ENCODE measurements at places on chromosomes 5 and 9.
A peak's percentile ranks its signal among the peaks of the same experiment; 100 is the strongest.

DNA sequence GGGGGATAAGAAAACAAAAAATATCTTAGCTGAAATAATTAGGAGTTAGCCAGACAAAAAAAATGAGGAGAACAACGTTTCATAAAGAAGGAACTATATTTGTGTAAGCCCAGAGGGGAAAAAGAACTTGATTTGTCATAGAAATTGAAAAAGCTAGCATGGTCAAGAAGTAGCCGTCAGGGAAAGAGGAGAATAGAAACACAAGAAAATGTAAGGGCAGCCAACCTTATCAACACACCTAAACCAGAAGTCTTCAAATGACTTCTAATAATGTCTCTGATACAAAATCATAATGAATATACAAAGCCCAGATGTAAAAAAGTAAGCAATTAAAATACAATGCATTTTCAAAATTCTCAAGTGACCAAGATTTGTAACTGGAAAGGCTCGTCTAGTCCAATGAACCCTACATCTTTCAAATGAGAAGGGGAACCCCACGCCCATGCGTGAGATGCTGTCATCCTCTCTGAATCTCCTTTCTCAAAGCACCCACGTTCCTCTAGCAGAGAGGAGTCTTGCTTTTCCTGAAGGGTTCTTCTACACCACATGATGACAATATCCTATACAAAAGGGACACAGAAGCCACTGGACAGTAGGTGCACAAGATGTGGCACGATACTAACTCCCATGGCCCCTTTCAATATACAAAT is 103.7 kb downstream of the ARL15 start:
- no peaks in the 10 kb centered on the region for H3K27me3 ChIP-seq
- no peaks in the 10 kb centered on the region for H3K4me1 ChIP-seq
- no peak overlapping the region for H3K27ac ChIP-seq

- no peaks in the 10 kb centered on the region for H3K27me3 ChIP-seq
- no peaks in the 10 kb centered on the region for H3K4me1 ChIP-seq
- no peak overlapping the region for H3K4me3 ChIP-seq
- no peak for DNase-seq
Measured at GRCh38 chr9:129402371-129402739, 218.5 kb downstream of the C9orf50 start.

- H3K4me1 ChIP-seq, result no peaks in the 10 kb centered on the region
- no peaks in the 10 kb centered on the region for H3K27me3 ChIP-seq
- no peak for DNase-seq
- no peak within 1 kb of the TSS for H3K27ac ChIP-seq
- H3K36me3 ChIP-seq, result no peaks in the 10 kb centered on the region
Measured at GRCh38 chr5:141182248-141182647, at the start of gene PCDHB16. TSS of gene PCDHB16 (plus strand) at chr5:141182387. CDS start at chr5:141182560, 173 bp downstream.

- H3K36me3 ChIP-seq, result no peaks in the 10 kb centered on the region
- H3K27me3 ChIP-seq, result no peaks in the 10 kb centered on the region
- H3K27ac ChIP-seq, result no peak overlapping the region
- H3K4me1 ChIP-seq, result no peaks in the 10 kb centered on the region
Measured at GRCh38 chr5:163404364-163405173, 32.8 kb upstream of the CCNG1 start.

GRCh38 chr9:34037626-34038025 is 11.1 kb downstream of the UBAP2 start:
- no peaks in the 10 kb centered on the region for H3K27me3 ChIP-seq
- H3K4me1 ChIP-seq, result no peaks in the 10 kb centered on the region
- H3K4me3 ChIP-seq, result no peak overlapping the region
- H3K27ac ChIP-seq, result no peak overlapping the region
- no peaks in the 10 kb centered on the region for H3K36me3 ChIP-seq

DNA sequence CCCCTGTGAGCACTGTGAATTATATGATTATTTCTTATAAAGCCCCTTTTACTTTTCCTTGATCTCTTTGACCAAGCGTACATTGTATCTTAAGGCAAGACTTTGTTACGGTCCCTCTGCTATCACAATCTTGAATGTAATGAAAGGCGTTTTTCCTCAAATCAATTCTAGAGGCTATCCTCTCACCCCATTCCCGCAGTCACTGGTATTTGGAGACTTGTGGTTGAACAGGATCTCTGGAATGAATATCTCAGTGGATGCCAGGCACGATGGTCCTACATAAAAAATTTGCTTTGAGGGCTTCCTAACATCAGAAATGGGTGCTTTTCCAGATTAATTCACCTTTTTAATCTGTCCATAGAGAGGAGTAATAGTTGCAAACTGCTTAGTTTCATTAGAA is 151.4 kb upstream of the PAPPA start:
- no peak for DNase-seq
- no peaks in the 10 kb centered on the region for H3K27me3 ChIP-seq
- H3K36me3 ChIP-seq, result no peaks in the 10 kb centered on the region
- H3K4me3 ChIP-seq, result no peak overlapping the region
- no peaks in the 10 kb centered on the region for H3K4me1 ChIP-seq
- H3K27ac ChIP-seq, result no peak overlapping the region

DNA sequence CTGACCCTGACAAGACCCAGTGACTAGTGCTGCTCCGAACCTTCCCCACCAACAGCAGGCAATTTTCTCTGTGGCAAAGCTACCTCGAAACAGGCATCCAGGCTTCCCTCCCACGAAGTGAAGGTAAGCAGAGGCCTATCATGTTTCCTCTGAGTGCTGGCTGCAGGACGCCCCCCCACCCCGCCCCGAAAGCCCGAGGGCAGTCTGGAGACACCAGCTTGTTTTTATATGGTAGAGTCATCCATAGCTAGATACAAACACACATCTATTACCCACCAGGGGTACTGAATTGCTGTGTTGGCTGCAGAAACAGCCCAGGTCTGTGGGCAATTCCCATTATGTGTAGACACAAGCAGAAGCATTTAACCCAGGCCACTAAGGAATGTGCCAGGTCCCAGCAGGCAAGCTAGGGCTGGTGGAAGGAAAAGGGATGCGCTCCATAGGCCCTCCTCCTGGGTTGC is 40.4 kb downstream of the LIX1 start:
- no peak for DNase-seq
- H3K36me3 ChIP-seq, result no peaks in the 10 kb centered on the region

- H3K36me3 ChIP-seq, result no peaks in the 10 kb centered on the region
- no peaks in the 10 kb centered on the region for H3K4me1 ChIP-seq
- no peak overlapping the region for H3K4me3 ChIP-seq
- no peak overlapping the region for H3K27ac ChIP-seq
Measured at GRCh38 chr5:133878236-133878555, 90.2 kb downstream of the C5orf15 start.

DNA sequence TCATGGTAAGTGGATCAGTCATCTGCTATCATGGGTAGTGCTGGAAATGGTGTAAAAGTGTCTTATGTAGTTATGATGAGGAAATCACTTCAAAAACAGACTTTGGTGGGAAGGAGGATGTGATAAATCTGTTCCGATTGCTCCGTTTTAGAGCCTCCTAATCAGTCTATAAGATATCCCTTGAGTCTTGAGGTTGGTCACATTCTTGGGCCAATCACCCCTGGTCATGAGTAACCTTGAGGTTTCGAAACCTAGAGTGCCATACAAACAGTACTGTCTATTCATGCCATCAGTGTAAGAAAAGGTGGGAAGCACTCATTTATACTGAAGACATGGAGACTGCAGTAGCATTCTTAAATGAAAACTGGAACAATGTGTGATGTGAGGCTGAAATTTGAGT is 45.8 kb downstream of the LRRTM2 start:
- no peaks in the 10 kb centered on the region for H3K27me3 ChIP-seq
- H3K4me1 ChIP-seq, result no peaks in the 10 kb centered on the region
- H3K36me3 ChIP-seq, result no peaks in the 10 kb centered on the region
- no peak overlapping the region for H3K4me3 ChIP-seq
- DNase-seq, result no peak
- no peak overlapping the region for H3K27ac ChIP-seq

- no peaks in the 10 kb centered on the region for H3K36me3 ChIP-seq
- H3K4me1 ChIP-seq, result peaks cover 20% of the 10 kb centered on the region
- no peak for DNase-seq
- peaks cover 21% of the 10 kb centered on the region for H3K27me3 ChIP-seq
- H3K27ac ChIP-seq, result no peak overlapping the region
Measured at GRCh38 chr9:97502222-97502983, 937 bp downstream of the TMOD1 start.

DNA sequence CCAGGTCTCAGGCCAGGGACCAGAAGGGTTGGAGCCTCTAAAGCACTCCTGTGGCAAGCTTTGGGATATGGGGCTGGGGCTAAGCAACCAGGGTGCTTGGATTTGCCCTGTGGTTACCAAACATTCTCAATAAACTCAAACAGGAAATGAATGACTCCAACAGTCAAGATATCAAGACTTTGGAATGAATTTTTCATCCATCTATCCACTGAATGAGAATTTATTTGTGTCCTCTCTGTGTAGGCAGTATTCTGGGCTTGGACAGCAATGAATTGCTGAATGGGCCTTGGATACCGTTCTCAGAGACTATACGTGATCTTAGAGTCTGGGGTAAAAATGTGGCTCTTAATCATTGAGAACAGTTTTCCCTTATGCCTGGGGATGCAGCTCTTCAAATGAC is 212.5 kb downstream of the DAB2IP start:
- no peaks in the 10 kb centered on the region for H3K36me3 ChIP-seq
- H3K27me3 ChIP-seq, result no peaks in the 10 kb centered on the region
- no peak overlapping the region for H3K4me3 ChIP-seq
- no peaks in the 10 kb centered on the region for H3K4me1 ChIP-seq
- no peak overlapping the region for H3K27ac ChIP-seq

- no peaks in the 10 kb centered on the region for H3K36me3 ChIP-seq
- no peak overlapping the region for H3K4me3 ChIP-seq
- H3K4me1 ChIP-seq, result no peaks in the 10 kb centered on the region
- no peaks in the 10 kb centered on the region for H3K27me3 ChIP-seq
- H3K27ac ChIP-seq, result no peak overlapping the region
Measured at GRCh38 chr5:40547557-40547956, 132.2 kb upstream of the PTGER4 start.

GRCh38 chr5:128470663-128471062 is 67.4 kb downstream of the FBN2 start:
- H3K27me3 ChIP-seq, result no peaks in the 10 kb centered on the region
- DNase-seq, result no peak
- no peak overlapping the region for H3K27ac ChIP-seq

GRCh38 chr5:174378121-174378874 is 332.8 kb downstream of the NSG2 start:
- no peaks in the 10 kb centered on the region for H3K36me3 ChIP-seq
- H3K27me3 ChIP-seq, result no peaks in the 10 kb centered on the region
- no peaks in the 10 kb centered on the region for H3K4me1 ChIP-seq
- no peak overlapping the region for H3K4me3 ChIP-seq
- no peak overlapping the region for H3K27ac ChIP-seq
- DNase-seq, result no peak

GRCh38 chr9:89475891-89476440 is 21.9 kb downstream of the SEMA4D start:
- no peak for DNase-seq
- H3K27ac ChIP-seq, result peak overlapping the region; percentile 75
- H3K27me3 ChIP-seq, result no peaks in the 10 kb centered on the region
- peak overlapping the region; percentile 57 for H3K4me3 ChIP-seq
- H3K36me3 ChIP-seq, result peaks cover 32% of the 10 kb centered on the region
- H3K4me1 ChIP-seq, result peaks cover 88% of the 10 kb centered on the region

DNA sequence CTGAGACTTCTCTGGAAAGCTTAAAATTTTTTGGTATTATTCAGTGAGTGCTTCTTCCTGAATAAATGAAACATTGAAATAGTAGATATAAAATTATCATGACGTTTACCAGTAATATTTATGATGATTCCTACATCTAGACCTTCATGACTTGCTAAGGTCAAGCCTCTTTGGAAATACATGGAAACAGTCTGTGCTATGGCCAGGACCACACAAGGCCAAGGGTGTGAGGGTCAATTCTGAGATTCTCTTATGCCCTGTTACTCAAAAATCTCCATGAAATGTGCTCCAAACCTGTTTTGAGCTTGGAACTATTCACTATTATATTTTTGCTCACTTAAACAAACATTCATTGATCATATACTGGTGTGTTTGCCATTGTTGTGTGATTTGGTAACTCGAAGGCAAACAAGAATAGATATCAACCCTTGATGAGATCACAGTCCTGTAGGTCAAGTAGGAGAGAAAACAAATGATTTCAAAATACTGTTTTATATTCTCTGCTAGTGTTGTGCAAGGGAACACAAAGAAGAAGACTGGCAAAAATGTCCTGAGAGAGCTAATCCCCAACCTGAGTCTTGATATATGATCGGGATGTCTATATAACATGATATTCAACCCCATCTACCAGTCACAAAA is 1254.9 kb upstream of the DMAC1 start:
- H3K36me3 ChIP-seq, result no peaks in the 10 kb centered on the region
- DNase-seq, result no peak
- H3K27me3 ChIP-seq, result no peaks in the 10 kb centered on the region
- no peaks in the 10 kb centered on the region for H3K4me1 ChIP-seq
- no peak overlapping the region for H3K4me3 ChIP-seq
- no peak overlapping the region for H3K27ac ChIP-seq

GRCh38 chr5:143560378-143560777 is 156.9 kb upstream of the NR3C1 start:
- DNase-seq, result no peak
- H3K4me3 ChIP-seq, result no peak overlapping the region
- no peak overlapping the region for H3K27ac ChIP-seq
- no peaks in the 10 kb centered on the region for H3K4me1 ChIP-seq

DNA sequence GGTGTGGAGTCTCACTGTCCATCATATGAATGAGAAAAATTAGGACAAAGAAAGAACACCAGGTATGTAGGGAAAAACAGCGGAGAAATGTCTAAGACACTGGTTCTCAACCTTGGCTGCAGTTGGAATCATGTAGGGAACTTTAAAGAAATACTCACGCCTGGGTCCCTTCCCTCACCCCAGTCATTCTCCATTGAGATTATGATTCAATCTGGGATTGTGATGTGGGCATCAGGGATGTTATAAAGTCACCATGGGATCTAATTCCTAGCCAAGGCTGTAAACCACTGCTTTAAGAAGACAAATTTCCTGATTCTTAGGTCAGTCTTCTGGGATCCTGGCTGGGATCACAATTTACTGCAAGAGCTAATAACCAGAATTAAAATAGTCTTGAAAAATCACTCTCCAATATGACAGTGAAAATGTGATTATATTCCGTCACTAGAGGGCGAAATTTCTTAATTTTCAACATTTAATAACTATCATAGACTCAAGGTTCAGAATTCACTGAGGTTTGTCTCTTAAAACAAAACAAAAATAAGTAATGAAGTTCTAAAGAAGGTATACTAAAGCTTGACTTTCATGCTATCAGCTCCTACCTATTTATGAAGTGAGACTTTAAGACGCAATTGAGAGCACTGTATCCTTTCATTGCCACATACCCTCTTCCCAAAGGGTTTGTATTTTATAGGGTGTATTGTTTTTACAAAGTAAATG is 60.5 kb downstream of the GLDC start:
- DNase-seq, result peak; percentile 29
- H3K4me1 ChIP-seq, result no peaks in the 10 kb centered on the region
- no peaks in the 10 kb centered on the region for H3K27me3 ChIP-seq
- H3K36me3 ChIP-seq, result no peaks in the 10 kb centered on the region
- H3K27ac ChIP-seq, result no peak overlapping the region

GRCh38 chr9:3736161-3736560 is 210.4 kb upstream of the RFX3 start:
- H3K36me3 ChIP-seq, result no peaks in the 10 kb centered on the region
- DNase-seq, result no peak
- no peaks in the 10 kb centered on the region for H3K27me3 ChIP-seq
- H3K4me1 ChIP-seq, result no peaks in the 10 kb centered on the region
- H3K4me3 ChIP-seq, result no peak overlapping the region
- H3K27ac ChIP-seq, result no peak overlapping the region

Measured in CD4-positive, alpha-beta memory T cell (primary cell).